ENCODE measurements at places on chromosomes 1 and 21.
A peak's percentile ranks its signal among the peaks of the same experiment; 100 is the strongest.

DNA sequence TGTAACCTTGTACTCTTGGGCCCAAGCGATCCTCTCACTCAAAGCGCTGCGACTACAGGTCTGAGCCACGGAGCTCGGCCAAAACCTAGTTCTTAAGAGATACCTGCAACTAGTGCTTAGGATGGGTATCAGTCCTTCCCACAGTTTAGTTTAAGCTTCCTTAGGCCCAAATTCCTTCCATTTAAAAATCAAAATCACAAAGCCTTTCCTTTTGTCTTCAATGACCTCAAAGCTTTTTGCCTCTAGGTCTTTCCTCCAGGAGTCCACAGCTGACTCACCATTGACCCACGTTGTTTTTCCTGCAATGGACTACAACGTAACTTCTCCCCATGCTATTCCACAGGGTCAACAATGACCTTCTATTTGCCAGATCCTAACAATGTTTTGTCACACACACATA lies 64.0 kb downstream of the APP start:
- no peak for DNase-seq

DNA sequence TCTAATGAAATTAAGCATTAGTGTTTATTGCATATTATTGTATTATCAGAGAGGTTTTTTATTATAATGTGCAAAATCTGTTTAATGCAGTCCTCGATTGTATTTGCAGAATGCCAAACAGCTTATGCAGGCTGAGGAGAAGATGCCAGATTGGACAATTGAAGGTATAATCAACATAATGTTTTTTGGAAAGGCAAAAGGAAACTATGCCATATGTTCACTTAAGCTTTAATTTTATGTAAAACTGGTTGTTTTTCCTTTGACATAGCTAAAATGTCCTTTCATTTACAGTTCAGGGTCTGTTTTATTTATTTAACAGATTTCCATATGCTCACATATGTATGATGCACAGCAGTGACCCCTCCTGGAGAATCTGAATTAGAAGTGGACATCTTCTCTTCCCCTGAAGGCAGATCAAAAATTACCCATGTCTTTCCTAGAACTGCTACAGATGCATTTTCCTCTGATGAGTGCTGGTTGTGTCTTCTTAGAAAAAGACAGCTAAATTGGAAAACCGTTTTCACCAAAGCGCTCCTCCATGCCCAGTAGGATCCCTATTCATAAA lies 143.5 kb upstream of the USH2A start:
- no peak for DNase-seq

DNA sequence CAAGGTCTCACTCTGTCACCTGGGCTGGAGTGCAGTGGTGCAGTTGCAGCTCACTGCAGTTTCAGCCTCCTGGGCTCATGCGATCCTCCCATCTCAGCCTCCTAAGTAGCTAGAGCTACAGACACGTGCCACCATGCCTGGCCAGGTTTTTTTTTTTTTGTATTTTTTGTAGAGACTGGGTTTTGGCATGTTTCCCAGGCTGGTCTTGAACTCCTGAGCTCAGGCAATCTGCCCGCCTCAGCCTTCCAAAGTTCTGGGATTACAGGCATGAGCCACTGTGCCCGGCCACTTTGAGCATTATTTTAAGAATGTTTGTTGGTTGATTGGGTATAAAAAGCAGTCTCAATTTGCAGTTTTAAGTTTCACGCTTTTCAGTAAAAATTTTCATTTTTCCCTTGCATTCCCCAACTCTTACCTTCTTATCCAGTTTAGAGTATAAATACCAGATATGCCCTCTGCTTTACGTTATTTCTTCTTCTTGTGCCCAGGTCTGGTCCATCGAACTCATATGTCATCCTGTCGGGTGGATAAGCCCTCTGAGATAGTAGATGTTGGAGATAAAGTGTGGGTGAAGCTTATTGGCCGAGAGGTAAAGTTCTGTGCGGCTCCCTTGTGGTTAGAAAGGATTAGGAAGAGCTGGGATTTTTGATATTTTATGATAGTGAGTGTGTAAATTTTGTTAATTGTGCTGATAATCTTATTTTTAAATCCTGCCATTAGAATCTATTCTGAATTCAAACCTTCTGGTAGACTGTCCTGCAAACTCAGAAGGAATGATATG lies 36.0 kb downstream of the FABP3 start:
- no peak for DNase-seq

DNA sequence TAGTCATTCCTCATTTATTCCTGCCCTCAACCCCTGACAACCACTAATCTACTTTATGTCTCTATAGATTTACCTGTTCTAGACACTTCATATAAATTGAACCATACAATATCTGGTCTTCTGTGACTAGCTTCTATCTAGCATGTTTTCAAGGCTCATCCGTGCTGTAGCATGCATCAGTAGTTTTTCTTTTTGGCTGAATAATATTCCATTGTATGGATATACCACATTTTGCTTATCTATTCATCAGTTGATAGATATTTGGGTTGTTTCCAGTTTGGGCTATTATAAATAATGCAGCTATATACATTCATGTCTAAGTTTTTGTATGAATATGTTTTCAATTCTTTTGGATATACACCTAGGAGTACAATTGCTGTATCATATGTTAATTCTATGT lies 101.5 kb downstream of the HFM1 start:
- DNase-seq = no peak

GRCh38 chr21:46666941-46667740 lies 31.7 kb downstream of the PRMT2 start:
- no peak for DNase-seq

- DNase-seq = no peak
Observed at GRCh38 chr1:109185357-109185756, 28.4 kb upstream of the SARS1 start.

DNA sequence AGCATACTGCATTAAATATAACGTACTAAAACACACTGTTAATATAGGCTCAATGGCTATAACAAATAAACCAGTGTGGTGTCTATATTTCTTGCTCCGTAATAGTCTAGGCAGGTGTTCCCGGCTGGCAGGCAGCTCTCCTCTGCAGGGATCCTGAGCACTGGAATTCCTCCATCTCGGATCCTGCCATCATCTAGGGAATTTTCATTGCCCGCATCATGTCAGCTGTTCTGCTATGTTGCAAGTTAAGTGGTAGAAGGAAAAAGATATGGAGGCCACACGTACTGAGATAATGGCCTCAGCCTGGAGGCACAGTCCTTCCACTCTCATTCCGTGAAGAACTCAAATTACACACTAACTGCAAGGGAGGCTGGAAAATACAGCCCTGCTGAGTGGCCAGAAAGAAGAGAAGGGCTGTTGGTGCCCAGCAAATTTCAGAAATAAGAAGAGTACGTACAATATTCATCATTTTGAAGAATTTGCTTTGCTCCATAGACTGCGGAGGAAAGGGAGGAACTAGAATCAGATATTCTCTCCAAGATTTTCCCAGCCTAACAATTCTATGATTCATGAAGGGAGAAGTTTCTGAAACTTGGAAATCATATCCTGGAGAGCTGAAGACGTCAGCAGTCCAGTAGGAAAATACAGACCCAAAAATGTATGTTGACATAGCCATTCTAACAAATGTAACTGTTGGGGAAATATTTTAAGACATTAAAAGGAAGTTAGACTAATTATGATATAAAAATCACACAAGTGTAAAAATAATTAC lies 263.3 kb downstream of the MRPL39 start:
- DNase-seq = no peak

- DNase-seq = no peak
Observed at GRCh38 chr1:236759252-236759859, 35.7 kb upstream of the MTR start.

DNA sequence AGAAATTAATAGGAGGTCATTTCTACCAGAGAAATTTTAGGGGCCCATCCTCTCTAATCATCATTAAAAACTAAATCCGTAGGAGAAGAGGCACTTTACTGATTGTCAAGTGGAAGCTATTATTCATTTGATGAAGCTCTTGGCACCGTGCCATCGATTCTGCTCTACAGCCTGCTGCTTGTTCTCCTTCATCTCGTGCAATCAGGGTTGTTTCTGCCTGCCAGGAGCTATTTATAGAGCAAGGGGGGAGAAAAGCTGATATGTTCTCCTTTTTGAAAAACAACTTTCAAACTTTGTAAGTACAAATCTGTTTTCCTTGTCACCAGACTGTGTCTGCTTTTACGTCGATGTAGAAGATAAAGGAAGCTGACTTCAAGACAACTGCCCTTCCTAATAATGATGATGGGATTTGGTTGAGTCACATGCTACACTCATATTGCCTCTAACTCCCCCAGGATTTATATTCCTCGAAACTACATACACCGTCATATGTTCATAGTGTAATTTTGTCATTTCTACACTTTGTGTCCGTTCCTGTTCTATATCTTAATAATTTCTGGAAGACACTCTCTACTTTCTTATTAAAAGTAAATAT lies 169.6 kb upstream of the LHX8 start:
- no peak for DNase-seq

GRCh38 chr1:8987881-8988617 lies 38.2 kb downstream of the SLC2A7 start:
- DNase-seq = peak; percentile 24

DNA sequence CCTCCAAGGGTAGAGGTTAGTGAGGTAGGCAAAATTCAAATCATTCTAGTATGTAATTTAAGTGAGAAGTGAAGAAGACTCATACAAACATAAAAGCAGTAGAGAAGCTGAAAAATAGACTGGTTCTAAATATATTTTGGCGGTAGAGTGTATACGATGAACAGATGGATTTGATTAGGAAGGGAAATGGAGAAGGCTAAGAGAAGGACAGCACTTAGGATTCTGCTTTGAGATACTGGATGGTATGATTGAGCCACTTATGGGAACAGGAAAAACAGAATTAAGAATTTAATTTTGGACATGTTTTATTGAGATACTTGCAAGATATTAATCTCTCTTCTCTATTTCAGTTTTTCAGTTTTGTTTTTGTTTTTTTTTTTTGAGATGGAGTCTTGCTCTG lies 60.1 kb downstream of the EPB41 start:
- DNase-seq = no peak

- no peak for DNase-seq
Observed at GRCh38 chr1:157978586-157979403, 14.7 kb upstream of the KIRREL1 start.

DNA sequence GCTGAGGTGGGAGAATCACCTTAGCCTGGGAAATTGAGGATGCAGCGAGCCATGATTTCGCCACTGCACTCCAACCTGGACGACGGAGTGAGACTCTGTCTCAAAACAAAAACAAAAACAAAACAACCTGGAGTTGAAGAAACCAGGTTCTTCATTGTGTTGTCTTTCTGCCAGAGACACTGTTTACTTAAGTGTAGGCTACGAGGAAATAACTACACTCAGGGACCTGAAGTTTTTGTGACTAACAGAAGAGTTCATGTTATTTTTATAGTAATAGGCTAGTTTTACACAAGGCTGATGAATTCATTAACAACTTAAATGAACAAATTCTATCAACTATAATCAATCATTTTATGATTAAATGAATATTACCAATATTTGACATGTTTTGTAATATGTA lies 98.5 kb upstream of the MPC2 start:
- DNase-seq = no peak

GRCh38 chr1:86552376-86552775 lies 5.5 kb downstream of the CLCA4 start:
- DNase-seq = no peak

DNA sequence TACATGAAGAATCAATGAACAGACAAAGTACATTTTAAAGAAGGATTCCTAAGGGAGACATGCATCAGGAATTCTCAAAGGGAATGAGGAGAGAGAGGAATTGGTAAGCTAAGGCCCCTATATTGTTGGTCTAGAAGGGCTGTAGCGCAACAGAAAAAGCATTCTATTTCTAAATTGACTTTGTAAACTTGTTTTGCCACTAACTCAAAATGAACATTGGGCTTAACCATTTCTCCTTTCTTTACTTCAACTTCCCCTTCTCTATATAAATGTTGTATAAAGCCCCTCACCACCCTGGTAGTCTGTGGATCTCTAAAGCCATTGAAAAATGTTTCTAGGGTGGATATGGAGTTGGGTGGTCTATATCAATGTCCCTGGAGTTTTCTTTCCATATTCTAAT lies 20.4 kb upstream of the OR6N2 start:
- no peak for DNase-seq

- no peak for DNase-seq
Observed at GRCh38 chr1:93988634-93989350, 79.6 kb upstream of the GCLM start.

DNA sequence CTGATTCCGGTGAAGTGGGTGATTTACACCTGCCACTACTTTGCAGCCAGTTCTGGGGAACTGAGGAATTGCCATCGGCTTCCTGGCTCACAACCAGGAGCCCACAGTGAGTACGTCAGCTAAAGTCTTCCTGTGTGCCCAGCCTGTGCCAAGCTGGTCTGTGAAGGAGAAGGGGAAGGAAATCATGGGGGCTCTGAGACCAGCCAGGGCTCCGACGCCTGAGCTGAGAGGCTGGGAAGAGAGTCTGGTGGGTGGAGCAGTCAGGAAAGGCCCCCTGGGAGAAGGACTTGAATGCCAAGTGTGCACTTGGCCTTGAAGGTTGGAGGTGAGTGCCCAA lies 1.2 kb downstream of the LURAP1 start:
- no peak for DNase-seq

DNA sequence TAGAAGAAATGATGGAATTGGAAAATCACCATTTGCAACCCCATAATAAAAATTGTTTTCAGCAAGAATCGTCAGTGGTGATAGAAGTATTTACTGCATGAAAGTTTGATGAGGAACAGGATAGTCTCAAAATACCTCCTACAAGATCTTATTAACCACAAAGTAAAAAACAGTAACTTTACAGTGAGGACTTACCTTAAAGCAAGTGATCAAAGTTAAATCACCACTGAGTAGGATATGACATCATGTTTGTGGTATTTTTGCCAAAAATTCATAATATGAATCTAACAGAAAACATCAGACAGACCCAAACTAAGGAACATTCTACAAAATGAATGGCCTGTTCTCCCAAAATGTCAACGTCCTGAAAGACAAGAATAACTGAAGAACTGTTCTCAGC lies 19.9 kb downstream of the ALDH9A1 start:
- DNase-seq = no peak
